ENCODE measurements at places on chromosomes 5 and 9.

DNA sequence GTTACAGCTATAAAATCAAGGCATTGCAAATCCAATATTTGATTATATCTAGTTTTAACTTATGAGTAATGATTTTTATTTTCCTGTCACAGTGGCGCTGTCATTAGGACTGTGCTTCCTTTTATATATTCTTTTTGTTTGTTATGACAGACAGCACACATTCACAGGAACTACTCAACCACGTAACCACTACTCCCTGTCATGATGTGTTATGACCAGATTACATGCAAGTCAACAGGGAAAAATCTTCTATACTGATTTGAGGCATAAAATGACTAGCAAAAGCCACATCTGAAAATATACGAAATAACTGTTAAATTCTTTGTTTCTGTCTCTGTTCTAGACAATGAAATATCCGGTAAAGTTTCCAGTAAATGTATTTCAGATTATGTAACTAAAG is 25.4 kb downstream of the SREK1 start:
- DNase-seq, result peak; percentile 54

GRCh38 chr9:7996558-7996957 is 197.0 kb upstream of the DMAC1 start:
- no peak for DNase-seq

DNA sequence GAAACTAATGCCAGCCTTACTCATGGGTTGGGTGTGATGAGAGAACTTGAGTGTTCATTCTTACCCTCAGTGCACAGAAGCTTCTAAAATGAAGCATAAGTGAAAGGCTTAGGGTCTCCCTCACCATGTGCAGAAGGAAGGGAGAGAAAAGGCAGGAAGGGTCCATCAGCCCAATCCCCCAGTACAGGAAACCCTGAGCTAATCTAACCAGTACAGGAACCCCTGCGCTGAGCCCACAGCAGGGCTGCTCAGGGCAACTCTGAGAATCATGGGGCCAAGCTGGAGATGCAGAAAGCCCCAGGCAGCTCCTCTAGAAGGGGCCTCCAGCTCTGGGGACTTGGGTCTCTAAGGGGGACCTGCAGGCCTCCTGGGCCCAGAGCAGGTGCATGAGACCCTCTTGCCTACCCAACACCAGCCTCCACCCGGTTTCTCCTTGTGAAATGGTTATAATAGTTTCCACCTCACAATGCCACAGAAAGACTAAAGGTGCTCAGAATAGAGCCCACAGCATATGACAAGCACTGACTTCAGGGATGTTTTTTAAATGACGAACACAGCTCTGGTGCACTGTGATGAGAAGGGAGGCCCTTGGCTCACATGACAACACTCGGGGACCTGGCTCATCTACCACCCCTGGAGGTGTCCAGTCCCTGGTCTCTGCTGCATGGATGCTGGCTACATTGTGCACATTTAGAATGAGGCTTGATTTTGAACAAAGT is 190.1 kb downstream of the ACTL7B start:
- DNase-seq, result no peak

DNA sequence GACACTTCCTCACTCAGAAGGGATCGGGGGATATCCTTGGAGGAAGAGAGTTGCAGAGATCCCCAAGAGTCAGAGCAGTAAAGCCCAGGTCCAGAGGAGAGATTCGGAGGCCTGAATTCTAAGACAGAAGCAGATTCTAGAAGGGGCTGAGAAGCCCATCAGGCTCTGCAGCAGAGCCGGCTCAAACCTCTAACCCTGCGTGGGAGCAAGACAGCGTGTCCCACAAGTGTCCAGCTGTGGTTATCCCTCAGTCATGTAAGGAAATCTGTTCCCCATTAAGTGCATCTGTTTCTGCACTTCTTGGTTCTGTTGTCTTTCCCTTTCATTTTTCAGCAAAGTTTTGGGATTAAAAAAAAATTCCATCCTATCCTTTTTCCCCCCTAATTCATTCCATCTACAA is 4.8 kb upstream of the DIAPH1 start:
- no peak for DNase-seq

DNA sequence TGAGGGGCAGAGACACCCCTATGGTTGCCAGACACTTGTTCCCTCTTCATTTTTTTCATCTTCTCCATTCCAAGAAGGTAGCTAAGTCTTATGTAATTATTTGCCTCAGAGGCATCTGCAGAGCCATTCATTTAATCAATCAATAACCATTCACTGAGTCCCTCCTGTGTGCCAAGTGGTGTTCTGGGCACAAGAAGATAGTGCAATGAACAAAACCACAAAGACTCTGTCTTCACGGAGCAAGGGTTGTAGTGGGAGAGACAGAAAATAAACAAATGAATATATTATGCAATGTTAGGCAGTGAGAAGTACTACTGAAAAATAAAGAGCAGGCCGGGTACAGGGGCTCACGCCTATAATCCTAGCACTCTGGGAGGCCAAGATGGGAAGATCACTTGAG is 41.4 kb upstream of the CTNNA1 start:
- DNase-seq, result no peak
